ENCODE measurements at places on chromosomes 3 and 15.

DNA sequence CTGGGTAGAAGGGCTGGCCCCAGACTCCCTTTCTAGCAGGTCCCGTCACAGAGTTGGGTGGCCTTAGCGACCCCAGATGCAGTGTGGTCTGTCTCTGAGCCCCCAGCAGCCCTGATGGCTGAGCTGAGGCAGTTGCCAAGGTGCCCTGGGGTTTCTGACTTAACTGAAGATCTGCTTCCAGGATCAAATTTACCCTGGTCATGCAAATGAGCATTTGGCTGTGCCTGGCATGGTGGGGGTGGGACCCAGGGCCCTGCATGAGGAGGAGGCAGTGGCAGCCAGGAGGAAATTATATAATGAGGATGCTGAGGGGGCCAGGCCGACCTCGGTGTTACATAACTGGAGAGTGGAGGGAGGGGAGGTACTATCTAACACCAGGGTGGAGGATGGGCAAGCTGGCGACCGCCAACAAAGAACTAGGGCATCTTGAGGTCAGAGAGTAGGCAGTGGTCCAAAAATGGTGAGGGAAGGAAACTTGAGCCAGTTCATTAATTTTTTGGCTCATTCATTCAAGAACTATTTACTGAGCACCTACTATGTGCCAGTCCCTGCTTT is 16.4 kb downstream of the PLEKHO2 start:
- DNase-seq: no peak

DNA sequence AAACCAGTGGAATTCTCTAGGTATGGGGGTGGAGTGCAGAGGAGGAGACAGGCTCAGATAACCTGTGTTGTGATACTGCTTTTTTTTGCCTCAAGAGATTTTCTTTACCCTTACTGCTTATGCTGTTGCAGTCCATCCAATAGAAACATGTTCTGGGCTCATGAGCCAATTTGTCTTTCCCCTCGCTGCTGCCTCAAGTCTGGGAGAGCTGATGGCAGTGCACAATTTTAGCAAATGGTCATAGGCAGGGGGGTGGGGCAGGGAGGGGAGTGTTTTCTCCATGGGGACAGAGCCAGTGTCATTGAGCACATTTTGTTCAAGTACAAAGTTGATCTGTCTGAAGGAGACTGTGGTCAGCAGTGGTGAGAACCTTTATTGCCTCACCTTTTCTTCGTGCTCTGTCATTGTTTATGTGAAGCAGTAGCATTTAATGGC is 134.9 kb downstream of the MBNL1 start:
- DNase-seq: no peak

- no peak for DNase-seq
These were observed 144.3 kb downstream of the TJP1 start for GRCh38 chr15:29677871-29678461.

DNA sequence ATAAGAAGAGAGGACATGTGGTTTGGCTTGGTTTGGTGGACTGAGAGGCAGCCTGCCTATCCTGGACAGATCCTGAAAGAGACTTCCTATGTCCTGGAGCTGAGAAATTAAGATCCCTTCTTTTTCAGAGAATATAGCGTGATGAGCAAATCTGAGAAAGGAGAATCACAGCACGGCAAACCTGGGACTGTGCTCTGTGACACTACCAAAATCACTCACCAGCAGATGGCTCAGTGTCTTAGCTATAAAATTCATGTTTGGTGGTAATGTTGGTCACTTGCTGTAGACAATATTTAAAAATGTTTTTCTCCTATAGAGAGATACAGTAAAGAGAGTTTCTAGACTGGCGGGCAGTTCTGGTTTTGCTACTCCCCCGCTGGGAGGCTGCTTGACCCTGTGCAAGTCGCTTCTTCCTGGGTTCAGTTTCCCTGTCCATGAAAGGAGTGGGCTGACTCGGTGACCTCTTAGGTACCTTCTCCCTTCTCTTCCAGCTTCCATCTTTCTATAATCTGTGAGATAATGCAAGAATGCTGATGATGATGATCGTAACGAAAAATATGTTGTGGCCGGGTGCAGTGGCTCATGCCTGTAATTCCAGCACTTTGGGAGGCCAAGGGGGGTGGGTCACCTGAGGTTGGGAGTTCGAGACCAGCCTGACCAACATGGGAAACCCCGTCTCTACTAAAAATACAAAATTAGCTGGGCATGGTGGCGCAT is 7.6 kb upstream of the HES1 start:
- no peak for DNase-seq

GRCh38 chr3:12986521-12986920 is 86.7 kb downstream of the IQSEC1 start:
- DNase-seq: no peak

- no peak for DNase-seq
These were observed 99.6 kb downstream of the FAM43A start for GRCh38 chr3:194785315-194785714.

- DNase-seq: no peak
These were observed 23.1 kb downstream of the CCNL1 start for GRCh38 chr3:157136647-157137387.

- DNase-seq: no peak
These were observed 132.3 kb downstream of the PGPEP1L start for GRCh38 chr15:98875309-98875708.

GRCh38 chr15:37425541-37425940 is 325.2 kb upstream of the MEIS2 start:
- no peak for DNase-seq

GRCh38 chr3:129633751-129634481 is 27.4 kb upstream of the PLXND1 start:
- DNase-seq: no peak

DNA sequence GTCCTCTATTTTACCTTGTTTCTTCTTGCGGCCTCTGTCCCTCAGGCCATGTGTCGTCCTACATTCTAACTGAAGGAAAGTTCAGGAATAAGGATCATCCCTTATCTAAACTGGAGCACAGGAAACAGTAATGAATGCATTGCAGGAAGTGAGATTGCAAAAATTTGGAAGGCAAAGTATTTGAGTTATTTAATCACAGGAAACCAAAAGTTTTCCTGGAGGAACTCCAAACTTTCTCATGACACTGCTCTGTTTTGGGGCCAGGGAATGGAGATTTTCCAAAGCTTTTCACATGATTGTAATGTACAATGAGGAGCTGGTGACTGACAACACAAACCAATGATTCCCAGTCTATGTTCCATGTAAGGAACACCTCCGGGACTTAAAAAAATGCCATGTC is 57.8 kb upstream of the PLSCR4 start:
- no peak for DNase-seq

- DNase-seq: no peak
These were observed 35.9 kb downstream of the EIF4E3 start for GRCh38 chr3:71689291-71689690.

GRCh38 chr3:71564361-71564760 is 19.2 kb downstream of the FOXP1 start:
- DNase-seq: no peak

DNA sequence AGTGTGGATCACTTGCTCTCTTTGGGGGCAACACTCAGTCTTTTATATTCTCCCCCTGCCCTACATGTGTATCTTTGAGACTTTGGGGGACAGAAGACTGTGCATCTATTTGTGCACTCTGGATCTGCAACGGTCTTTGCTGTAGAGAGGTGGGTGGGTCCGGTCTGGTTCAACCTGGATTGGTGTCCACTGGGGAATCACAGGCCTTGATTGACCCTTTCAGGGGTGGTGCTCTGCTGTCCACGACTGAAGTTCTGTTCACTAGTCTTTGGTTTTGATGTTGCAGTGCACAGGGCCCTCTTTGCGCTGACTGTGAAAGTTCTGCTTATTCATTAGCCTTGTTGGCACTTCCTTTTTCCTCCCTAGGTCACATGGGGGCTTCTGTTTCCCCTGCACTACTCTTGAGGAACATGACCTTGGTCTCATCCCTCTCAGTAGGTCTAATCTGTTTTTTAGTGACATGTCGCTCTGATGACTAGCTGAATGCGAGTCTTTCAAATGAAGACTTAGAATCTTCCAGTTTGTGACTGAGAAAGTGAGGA is 284.2 kb downstream of the SV2B start:
- DNase-seq: no peak

- DNase-seq: no peak
These were observed 70.1 kb upstream of the CCK start for GRCh38 chr3:42336103-42336502.

GRCh38 chr3:65902304-65902793 is 136.4 kb downstream of the MAGI1 start:
- DNase-seq: no peak

GRCh38 chr3:193641440-193641775 is 48.4 kb downstream of the OPA1 start:
- no peak for DNase-seq

GRCh38 chr15:101059381-101060341 is 140.5 kb downstream of the LRRK1 start:
- no peak for DNase-seq

- DNase-seq: no peak
These were observed 27.7 kb upstream of the VPS33B start for GRCh38 chr15:91050128-91050455.

GRCh38 chr15:79028411-79028964 is 62.1 kb downstream of the RASGRF1 start:
- no peak for DNase-seq

GRCh38 chr3:39456159-39456558 is 11.3 kb upstream of the MOBP start:
- DNase-seq: no peak

GRCh38 chr3:136617198-136617597 is 135.0 kb downstream of the STAG1 start:
- no peak for DNase-seq

DNA sequence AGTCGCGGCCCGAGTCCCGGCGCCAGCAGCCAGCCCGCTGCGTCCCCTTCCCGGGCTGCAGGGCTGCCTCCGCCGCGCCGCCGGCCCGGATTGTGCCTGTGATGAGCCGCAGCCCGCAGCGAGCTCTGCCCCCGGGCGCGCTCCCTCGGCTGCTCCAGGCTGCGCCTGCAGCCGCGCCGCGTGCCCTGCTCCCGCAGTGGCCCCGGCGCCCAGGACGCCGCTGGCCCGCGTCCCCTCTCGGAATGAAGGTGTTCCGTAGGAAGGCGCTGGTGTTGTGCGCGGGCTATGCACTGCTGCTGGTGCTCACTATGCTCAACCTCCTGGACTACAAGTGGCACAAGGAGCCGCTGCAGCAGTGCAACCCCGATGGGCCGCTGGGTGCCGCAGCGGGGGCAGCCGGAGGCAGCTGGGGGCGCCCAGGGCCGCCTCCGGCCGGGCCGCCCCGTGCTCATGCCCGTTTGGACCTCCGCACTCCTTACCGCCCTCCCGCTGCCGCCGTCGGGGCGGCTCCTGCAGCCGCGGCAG is 1.2 kb downstream of the CHST2 start:
- DNase-seq: peak; percentile 43

- DNase-seq: no peak
These were observed at the start of gene B3GALNT1 for GRCh38 chr3:161104561-161105551. B3GALNT1 (minus strand) TSS chr3:161105349; CDS start chr3:161086754, 18,595 bp downstream.

DNA sequence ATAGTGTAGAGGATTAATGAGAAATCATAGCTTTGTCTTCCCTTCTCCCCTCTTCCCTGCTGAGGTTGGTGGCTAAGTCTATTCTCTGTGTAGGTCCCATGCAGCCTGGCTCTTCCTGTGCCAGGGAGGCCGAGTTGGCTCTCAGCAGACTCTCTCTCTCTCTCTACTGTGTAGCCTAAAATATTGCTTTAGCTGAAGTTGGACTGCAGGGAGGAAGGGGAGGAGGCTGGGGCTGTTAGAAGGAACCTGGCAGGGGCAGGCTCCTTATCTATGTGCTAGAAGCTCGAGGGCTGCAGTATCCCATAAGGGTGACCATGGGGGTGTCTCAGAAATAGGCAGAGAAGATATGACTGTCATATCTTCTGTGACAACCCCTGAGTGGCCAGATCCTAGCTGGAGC is 160.8 kb downstream of the EPHB1 start:
- DNase-seq: no peak

DNA sequence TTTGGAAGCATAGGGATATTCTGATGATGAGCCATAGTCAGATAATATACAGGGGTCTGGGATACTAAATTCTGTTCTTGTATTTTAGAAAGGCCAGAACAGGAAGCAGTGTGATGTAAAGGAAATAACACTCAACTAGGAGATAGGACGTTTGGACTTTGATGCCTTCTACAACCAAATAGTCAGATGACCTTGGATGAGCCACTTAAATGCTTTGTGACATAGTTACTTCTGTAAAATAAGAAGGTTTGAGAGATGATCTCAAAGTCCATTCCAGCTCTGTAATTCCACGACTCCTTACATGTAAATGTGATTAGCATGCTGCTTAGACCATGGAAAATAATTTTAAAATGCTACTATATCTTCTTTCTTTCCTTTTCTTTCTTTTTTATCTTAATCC is 29.5 kb upstream of the CCDC54 start:
- peak; percentile 1 for DNase-seq

DNA sequence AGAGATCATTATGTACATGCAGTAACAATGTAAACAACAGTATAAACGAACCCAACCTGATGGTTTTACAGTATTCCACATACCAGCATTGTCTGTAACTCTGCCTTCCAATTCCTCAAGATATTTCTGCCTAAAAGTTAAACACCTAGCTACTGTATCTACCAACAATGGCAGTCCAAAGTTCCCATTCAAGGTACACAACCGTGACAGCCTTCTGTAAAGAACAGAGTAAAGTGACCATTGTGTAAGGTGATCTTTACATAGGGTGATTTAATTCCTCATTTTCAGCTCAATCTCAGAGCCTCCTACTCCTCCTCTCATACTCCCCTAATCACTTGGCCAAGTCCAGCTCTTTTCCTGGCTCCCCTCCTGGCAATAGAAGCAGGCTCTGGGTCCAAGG is 10.4 kb downstream of the SECISBP2L start:
- DNase-seq: no peak

DNA sequence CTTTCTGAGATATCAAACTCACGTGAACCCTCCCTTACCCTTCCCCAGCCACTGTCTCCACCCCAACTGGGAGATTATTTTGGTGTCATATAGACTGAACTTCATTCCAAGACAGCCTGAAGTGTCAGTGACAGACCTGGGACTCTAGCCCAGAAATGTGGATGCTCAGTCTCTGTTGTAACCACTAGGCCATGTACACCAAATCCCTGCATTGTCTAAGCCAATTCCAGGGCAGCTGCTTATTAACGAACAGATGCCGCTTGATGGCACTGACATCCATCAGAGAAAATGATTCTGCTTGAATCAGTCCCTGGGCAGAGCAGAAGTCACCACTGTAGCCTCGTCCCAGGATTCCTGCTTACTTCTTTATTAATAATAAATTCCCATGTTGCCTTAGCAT is 305.5 kb downstream of the GRM7 start:
- DNase-seq: no peak

- DNase-seq: no peak
These were observed 27.5 kb upstream of the MAPKBP1 start for GRCh38 chr15:41746802-41747201.

GRCh38 chr3:188832146-188832545 is 339.6 kb upstream of the TPRG1 start:
- DNase-seq: no peak

- no peak for DNase-seq
These were observed 136.1 kb downstream of the OPA1 start for GRCh38 chr3:193729088-193729465.

GRCh38 chr15:80641384-80641783 is 53.7 kb upstream of the ABHD17C start:
- no peak for DNase-seq

All from CD8-positive, alpha-beta T cell (primary cell).